ENCODE measurements at places on chromosomes 1 and 21.

GRCh38 chr1:91704746-91705145 lies 181.2 kb downstream of the TGFBR3 start:
- DNase-seq, result no peak

DNA sequence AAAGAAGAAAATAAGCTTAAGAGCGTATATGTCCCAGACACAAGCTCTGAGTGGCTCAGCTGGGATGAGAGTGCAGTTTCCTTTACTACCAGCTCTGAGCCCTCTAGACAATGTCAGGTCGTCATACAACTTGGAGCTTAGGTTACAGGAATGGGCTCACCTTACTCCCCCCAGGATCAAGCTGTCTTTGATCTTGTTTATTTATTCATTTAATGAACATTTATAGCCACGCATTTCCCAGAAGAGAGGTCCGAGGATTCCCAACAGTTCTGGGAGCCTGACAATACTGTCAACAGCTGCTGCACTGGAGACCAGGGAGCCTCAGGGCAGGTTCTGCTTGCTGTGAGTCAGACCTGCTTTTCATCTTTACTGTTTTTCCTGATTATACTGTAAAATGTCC lies 378.9 kb downstream of the PLPP3 start:
- no peak for DNase-seq

GRCh38 chr1:101566883-101567538 lies 330.2 kb downstream of the S1PR1 start:
- no peak for DNase-seq

- DNase-seq, result no peak
Measured at GRCh38 chr1:213782941-213783672, 204.7 kb upstream of the PROX1 start.

GRCh38 chr1:56540467-56540866 lies 38.9 kb downstream of the PLPP3 start:
- DNase-seq, result no peak

DNA sequence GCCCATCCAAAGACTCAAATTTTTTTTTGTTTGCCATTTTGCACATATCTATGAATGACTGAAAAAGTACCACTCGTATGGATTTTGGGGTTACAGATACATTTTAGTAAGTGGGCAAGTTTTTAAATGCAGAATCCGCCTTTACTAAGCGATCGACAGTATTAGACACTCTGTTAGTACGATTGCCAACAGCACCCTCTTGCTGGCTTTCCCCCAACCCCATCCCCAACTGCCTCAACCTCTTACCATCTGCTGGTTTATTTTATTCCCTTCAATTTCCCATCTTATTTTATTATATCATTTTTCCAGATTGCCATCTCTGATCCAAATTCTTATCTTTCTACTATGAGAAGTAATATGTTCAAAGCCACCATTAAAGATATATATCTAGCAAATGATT lies 244.8 kb downstream of the LRRIQ3 start:
- no peak for DNase-seq

DNA sequence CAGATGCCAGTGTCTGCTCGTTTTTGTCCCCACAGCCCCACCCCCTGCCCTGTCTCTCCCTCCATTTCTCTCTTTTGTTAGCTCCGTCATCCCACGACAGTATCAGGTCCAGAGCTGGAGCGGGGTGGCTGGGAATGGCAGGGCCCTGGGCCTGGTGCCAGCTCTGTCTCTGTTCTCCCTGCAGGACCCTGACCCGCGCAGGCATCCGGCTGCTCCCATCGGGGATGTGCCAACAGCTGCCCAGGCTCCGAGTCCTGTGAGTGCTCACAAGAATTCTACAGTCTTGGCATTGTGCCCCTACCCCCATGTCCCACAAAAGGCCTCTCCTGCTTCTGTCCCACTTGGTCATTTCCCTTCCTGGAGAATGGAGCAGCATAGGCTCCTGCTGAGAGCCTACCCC lies 37.4 kb downstream of the UBE2T start:
- no peak for DNase-seq

DNA sequence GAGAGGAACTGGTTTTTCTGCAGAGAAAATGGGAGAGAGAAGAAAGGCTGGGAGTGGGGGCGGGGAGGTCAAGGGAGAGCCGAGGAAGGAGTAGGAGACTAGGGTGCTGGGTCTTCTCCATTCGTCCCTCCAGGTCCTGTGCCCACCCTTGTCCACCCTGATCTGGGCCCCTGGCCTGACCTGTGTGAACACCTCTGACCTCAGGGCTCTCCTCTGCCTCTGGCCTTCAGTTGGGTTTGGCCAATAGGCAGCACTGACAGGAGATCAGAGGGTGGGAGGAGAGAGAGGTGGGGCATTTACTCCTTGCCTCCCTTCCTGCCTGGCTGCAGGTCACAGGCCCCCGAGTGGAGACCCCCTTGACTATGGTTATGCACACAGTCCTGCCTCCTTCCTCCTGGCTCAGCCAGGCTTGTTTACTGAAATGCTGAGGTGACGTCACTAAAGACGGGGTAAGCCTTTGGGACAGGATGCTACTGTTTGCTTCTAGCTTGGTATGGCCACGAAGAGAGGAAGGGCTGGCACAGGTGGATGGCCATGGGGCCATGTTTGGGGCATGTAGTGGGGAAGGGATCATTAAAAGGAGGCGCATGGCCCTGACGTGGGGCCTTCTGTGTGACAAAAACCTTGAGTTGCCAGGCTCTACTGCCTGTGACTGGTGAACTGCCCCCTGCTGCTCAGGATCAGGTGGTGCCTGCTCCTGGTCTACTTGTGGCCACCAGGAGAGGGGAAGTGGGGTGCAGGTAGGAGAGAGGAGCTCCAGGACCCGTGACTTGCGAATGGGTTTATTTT lies 248.7 kb upstream of the CSF3R start:
- no peak for DNase-seq

- no peak for DNase-seq
Measured at GRCh38 chr1:6634371-6635052, 9.8 kb downstream of the THAP3 start.

- DNase-seq, result no peak
Measured at GRCh38 chr21:23247334-23247733, 2249.1 kb downstream of the NCAM2 start.

DNA sequence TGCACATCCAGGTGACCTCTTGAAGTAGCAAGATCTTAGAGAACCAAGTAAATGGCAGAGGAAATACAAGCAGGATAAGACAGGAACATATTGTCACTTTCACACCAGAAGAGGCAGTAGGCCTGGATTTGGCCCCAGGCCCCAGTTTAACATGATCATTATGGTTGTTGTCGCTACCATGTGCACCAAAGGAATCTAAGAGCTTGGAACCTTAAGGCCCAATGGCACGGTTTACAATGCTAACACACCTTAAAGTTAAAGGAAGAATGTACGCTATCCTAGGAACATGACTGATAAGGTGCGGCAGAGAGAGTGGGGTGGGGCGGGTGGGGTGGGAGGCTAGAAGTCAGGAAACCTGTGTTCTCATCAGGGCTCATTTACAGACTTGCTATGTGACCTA lies 147.5 kb downstream of the ROR1 start:
- no peak for DNase-seq

DNA sequence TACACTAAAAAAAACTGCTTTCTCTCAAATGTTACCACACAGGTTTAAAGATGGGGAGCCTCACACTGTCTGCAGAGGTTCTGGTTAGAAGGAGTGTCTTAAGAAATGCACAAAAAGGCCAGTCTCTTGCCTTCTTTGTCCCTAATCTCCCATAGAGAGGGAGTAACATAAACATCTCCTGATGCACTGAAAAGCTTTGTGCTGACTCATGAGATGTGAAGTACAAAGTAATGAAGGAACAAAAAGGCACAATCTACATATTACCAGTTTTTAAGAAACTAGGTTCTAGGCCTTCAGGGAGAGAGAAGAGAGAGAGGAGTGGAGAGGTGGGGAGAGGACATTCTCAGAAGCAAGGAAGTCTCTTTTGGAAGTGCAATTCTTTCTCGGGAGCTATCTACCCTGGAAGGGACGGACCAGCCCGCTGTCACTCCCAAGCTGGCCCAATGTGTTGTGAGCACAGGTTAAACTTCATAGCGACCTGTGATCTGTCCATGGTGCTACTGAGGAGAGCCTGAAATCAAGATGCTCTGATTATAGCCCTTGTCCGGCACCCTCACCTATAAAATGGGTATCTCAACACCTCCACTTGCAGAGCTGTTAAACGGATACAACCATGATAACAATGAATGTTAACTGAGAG lies 458.1 kb downstream of the DISC1 start:
- no peak for DNase-seq

DNA sequence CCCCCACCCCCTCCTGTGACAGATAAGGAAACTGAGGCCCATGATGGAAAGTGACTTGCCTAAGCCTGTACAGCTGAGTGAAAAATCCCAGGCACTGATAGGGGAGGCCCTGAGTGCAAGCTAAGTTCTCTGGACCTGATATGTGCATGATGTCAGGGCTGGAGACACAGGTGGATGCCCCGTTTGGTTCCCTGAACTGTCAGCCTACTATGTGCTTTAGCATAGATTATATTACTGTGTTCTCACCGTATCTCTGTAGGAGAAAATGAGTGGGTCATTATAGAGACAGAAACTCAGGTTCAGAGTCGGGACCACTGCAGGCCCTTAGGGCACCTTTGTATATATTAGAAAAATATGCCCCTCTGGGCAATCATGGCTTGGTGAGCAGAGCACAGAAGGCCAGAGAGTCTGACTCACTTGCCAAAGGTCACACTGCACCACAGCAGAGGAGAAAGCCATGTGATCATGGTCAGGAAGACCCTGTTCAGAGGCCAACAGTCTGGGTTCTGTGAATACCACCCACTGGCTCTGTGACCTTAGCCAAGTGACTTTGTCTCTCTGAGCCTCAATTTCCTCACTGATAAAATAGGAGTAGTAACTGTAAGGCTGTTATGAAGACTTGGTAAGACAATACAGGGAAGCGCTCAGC lies 145.8 kb upstream of the WNT4 start:
- DNase-seq, result no peak

DNA sequence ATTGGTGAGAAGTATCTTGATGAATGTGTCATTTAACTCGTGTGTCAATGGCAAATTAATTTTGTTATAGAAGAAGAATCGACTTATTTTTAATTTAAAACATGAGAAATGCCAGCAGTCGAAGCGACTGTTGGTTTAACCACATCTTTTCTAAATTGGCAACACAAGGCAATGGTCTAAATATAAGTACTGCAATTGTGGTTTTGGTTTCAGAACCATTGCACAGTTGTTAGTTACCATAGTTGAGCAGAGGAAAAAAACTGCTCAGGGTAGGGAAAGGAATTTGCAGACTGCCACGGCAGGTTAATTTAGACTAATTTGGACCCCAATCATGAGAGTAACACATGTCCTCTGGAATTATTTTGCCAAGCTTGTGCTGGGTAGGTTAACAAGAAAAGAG lies 185.6 kb upstream of the RUNX1 start:
- DNase-seq, result no peak

GRCh38 chr1:227763246-227764018 lies 28.2 kb downstream of the SNAP47 start:
- no peak for DNase-seq

DNA sequence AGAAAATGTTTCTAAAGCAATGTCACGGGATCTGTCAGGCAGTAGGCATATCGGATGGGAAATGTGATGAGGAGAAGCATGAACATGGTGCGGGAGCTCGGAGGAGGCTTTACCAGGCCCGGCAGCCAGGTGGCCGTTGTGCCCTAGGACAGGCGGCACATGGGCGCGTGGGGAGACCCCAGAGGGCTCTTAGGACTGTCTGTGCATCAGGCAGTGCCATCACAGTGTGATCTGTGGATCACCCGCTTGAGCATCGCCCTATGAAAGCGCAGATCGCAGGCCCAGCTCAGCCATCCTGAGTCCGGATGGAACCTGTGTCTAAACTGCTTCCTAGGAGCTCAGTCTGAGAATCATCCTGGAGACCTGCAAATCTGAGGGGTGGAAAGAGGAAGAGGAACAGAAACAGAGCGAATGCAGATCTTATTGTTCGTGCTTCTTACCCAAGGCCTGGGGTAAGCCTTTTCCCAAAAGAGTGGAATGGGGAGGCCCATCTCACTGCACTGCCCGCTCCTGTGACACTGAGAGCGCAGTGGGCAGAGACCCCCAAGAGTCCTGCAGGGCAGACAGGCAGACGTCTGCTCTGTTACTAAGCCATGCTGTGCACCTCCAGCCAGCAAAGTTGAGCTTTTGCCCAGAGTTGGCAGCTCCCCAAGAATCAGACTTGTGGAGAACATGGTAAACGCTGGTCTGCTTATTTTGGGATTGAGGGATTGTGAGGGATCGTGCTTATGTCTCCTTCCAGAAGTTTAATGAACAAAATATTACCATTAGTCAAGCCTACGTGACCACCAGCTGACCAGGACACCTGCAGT lies 251.0 kb downstream of the RHOU start:
- DNase-seq, result no peak

GRCh38 chr1:99994496-99994895 lies 24.7 kb downstream of the SLC35A3 start:
- no peak for DNase-seq

- no peak for DNase-seq
Measured at GRCh38 chr1:31798086-31798432, 17.8 kb downstream of the SPOCD1 start.

DNA sequence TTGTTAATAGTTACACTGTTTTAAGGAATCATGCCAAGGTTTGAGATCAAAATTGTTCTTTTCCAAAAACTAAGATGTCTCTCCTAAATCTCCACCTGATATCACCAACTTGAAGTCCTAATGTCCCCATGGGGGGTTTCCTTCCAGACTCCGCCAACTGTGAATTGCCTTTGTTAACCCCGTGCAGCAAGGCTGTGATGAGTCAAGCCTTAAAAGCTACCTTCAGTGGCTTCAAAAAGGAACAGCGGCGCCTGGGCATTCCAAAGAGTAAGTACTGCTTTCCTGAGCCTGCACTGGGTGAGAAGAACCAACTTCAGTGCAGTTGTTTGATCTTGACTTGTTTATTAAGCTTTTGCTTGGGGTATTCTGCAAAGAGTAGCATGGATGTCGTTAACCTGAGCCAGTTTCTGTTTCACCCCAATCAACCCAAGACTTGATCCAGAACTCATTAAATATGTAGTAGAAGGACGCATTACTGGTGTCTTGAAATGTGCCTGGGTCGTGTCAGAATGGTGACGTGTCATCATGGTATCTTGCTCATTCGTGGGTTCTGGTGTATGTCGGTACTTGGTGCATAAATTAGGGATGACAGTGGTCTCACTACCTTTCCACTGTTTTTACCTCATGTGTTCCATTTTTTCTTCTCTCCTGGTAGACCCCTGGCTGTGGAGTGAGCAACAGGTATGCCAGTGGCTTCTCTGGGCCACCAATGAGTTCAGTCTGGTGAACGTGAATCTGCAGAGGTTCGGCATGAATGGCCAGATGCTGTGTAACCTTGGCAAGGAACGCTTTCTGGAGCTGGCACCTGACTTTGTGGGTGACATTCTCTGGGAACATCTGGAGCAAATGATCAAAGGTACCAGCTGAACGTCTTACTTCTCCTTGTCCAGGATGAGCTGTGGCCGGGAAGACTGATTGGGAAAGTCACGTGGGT lies 8.7 kb downstream of the ETS2 start:
- no peak for DNase-seq

- no peak for DNase-seq
Measured at GRCh38 chr1:92442351-92442750, 44.4 kb downstream of the GFI1 start.

- no peak for DNase-seq
Measured at GRCh38 chr1:191901651-191902050, 256.6 kb upstream of the RGS18 start.

Data from stimulated activated CD4-positive, alpha-beta T cell treated with anti-CD3 and anti-CD28 coated beads, Interleukin-1b, Interleukin-23, amount 100 ng/mL, for 4 hours (primary cell).